ENCODE measurements at places on chromosomes 16 and 17. TPM values are rescaled to one million over a fixed set of nuclear protein-coding genes. Genes with fewer than 3 reads are reported as not detected.

Gene CCT6B
- total RNA-seq = 1.9 TPM

Gene BCL6B
- 1.0 TPM for total RNA-seq

Gene DNASE1L2
- total RNA-seq = 0.87 TPM

Gene SBK1
- total RNA-seq = 8.5 TPM

Gene KRTAP16-1
- not detected for total RNA-seq

All from activated naive CD8-positive, alpha-beta T cell treated with anti-CD3 and anti-CD28 coated beads for 36 hours (primary cell).